ENCODE measurements at places on chromosomes 2 and 18. TPM values are rescaled to one million over a fixed set of nuclear protein-coding genes. Genes with fewer than 3 reads are reported as not detected.

HOXD1 gene
- 0.21 TPM for total RNA-seq

ATF2 gene
- 102 TPM for total RNA-seq

PTPRN gene
- total RNA-seq = 0.21 TPM

PNO1 gene
- 7.6 TPM for total RNA-seq

ASTL gene
- total RNA-seq = not detected

GRCh38 chr2:42102024-42102590 lies 54.3 kb downstream of the PKDCC start:
- DNase-seq = peak; percentile 67
- H3K4me1 ChIP-seq = no peaks in the 10 kb centered on the region
- peak overlapping the region; percentile 25 for H3K4me3 ChIP-seq
- no peaks in the 10 kb centered on the region for H3K36me3 ChIP-seq
- H3K27me3 ChIP-seq = no peaks in the 10 kb centered on the region

- peak; percentile 51 for DNase-seq
- H3K27ac ChIP-seq = no peak overlapping the region
- H3K36me3 ChIP-seq = no peaks in the 10 kb centered on the region
- H3K27me3 ChIP-seq = no peaks in the 10 kb centered on the region
- no peak overlapping the region for H3K4me3 ChIP-seq
Observed at GRCh38 chr2:24382363-24383073, 22.2 kb upstream of the ITSN2 start.

- H3K4me1 ChIP-seq = no peaks in the 10 kb centered on the region
- no peak for DNase-seq
- no peak overlapping the region for H3K4me3 ChIP-seq
- H3K36me3 ChIP-seq = no peaks in the 10 kb centered on the region
- no peak overlapping the region for H3K27ac ChIP-seq
Observed at GRCh38 chr18:42936289-42936688, 179.2 kb downstream of the RIT2 start.

- H3K4me3 ChIP-seq = no peak overlapping the region
- H3K4me1 ChIP-seq = no peaks in the 10 kb centered on the region
- no peak for DNase-seq
- H3K27ac ChIP-seq = peak overlapping the region; percentile 87
- no peaks in the 10 kb centered on the region for H3K27me3 ChIP-seq
- H3K36me3 ChIP-seq = no peaks in the 10 kb centered on the region
Observed at GRCh38 chr2:24077879-24078278, 1.8 kb upstream of the SF3B6 start.

- no peaks in the 10 kb centered on the region for H3K27me3 ChIP-seq
- H3K36me3 ChIP-seq = no peaks in the 10 kb centered on the region
- no peak overlapping the region for H3K4me3 ChIP-seq
- DNase-seq = no peak
Observed at GRCh38 chr2:6793371-6793770, 72.3 kb downstream of the CMPK2 start.

GRCh38 chr2:11458753-11459152 lies 7.2 kb downstream of the E2F6 start:
- no peak overlapping the region for H3K27ac ChIP-seq
- no peaks in the 10 kb centered on the region for H3K36me3 ChIP-seq
- no peak overlapping the region for H3K4me3 ChIP-seq
- no peak for DNase-seq
- no peaks in the 10 kb centered on the region for H3K4me1 ChIP-seq

DNA sequence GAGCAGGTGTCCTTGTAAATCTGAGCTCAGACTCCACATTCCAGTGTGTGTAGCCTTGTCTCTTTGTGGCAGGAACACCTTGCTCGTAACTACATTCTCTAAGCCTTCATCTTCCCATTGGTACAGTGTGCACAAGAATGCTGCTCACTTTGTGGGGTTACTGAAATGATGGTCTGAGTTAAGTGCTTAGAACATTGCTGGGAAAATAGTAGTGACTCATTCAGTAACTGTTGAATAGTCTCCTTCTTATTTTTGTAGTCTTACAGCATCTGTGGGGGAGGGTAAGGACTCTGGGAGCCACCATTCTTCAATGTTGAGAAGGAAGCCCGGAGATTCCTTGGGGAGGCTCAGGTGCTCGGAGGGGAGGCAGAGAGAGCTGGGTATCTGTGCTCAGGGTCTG lies 236.0 kb upstream of the HDAC4 start:
- H3K27me3 ChIP-seq = no peaks in the 10 kb centered on the region
- no peaks in the 10 kb centered on the region for H3K36me3 ChIP-seq
- H3K4me1 ChIP-seq = no peaks in the 10 kb centered on the region

DNA sequence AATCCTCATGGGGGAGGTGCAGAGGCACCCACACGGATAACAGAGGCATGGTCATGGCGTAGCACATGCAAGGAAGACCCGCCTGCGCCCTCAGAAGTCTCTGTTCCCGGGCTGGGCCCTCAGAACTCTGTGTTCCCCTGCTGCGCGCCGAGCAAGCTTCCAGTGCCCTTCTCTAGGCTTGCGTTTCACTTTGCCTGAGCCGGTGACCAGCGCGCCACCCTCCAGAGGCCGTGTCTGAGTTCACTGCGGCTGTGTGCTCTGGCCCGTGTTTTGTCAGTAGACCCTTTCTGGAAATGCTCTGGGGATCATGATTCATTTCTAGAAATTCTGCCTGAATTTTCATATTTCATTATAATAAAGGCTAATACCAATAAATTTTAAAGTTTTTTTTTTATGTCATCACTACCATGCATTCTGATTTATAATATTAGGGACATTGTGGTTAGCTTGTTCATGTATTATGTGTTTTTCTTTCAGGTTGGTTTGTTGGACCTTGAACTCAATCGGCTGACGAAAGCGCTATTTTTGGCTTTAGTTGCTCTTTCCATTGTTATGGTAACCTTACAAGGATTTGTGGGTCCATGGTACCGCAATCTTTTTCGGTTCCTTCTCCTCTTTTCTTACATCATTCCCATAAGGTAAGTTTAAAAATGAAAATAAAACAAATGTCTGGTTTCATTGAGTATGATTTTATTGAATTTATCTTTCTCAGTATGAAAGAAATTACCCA lies 142.7 kb upstream of the NFATC1 start:
- no peaks in the 10 kb centered on the region for H3K27me3 ChIP-seq
- no peaks in the 10 kb centered on the region for H3K4me1 ChIP-seq
- DNase-seq = no peak
- H3K4me3 ChIP-seq = no peak overlapping the region
- H3K36me3 ChIP-seq = no peaks in the 10 kb centered on the region

GRCh38 chr18:49842656-49843055 lies 29.3 kb upstream of the ACAA2 start:
- no peaks in the 10 kb centered on the region for H3K36me3 ChIP-seq
- H3K4me1 ChIP-seq = no peaks in the 10 kb centered on the region
- H3K27ac ChIP-seq = no peak overlapping the region
- no peaks in the 10 kb centered on the region for H3K27me3 ChIP-seq
- H3K4me3 ChIP-seq = no peak overlapping the region
- no peak for DNase-seq

GRCh38 chr2:72204786-72205503 lies 57.3 kb upstream of the CYP26B1 start:
- H3K4me3 ChIP-seq = no peak overlapping the region
- H3K4me1 ChIP-seq = no peaks in the 10 kb centered on the region
- H3K27ac ChIP-seq = no peak overlapping the region
- no peak for DNase-seq

- H3K4me3 ChIP-seq = no peak overlapping the region
- DNase-seq = no peak
- H3K27me3 ChIP-seq = no peaks in the 10 kb centered on the region
Observed at GRCh38 chr18:6757931-6758330, 28.4 kb downstream of the ARHGAP28 start.

GRCh38 chr18:49861659-49862058 lies 48.3 kb upstream of the ACAA2 start:
- no peak overlapping the region for H3K4me3 ChIP-seq
- no peaks in the 10 kb centered on the region for H3K27me3 ChIP-seq
- no peak overlapping the region for H3K27ac ChIP-seq
- H3K4me1 ChIP-seq = no peaks in the 10 kb centered on the region
- no peaks in the 10 kb centered on the region for H3K36me3 ChIP-seq

GRCh38 chr2:122988395-122989221 lies 1036.5 kb upstream of the CNTNAP5 start:
- H3K27me3 ChIP-seq = no peaks in the 10 kb centered on the region
- DNase-seq = no peak
- no peaks in the 10 kb centered on the region for H3K36me3 ChIP-seq
- no peaks in the 10 kb centered on the region for H3K4me1 ChIP-seq
- H3K27ac ChIP-seq = no peak overlapping the region
- no peak overlapping the region for H3K4me3 ChIP-seq

DNA sequence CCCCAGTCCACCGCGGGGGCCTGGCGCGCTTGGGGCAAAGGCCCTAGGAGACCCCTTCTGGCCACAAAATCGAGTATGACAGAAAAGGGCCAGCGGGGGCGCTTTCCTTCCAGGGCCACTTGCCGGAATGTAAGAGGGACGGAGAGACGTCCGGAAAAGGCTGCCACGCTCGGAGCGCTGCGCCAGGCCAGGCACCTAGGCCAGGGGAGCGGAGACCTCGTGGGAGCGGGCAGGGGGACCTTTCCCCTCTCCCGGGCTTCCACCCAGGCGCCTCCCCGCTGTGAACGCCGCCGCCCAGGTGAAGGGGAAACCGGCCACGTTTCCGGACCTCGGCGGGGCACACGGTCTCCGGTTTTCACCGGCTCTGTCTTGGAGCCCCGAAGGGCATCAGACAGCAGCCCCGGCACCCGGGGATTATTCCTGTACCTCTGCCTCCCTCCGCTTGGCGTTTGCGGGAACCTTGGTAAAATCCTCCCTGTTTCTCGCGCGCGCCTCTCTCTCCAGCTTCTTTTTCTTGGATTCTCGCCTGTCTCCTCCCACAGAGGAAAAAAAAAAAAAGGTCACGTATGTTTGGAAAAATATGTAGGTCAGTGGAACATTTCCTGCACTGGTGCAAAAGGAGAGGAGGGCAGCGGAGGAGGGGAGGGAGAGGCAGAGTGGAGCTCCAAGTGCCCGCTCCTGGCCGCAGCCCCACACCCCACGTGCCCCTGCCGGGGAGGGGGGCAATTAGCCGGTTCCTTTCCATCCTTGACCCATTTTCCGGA lies 1.2 kb upstream of the NPAS2 start:
- H3K36me3 ChIP-seq = no peaks in the 10 kb centered on the region
- peak overlapping the region; percentile 97 for H3K27ac ChIP-seq
- H3K27me3 ChIP-seq = no peaks in the 10 kb centered on the region
- DNase-seq = peak; percentile 59
- peak overlapping the region; percentile 31 for H3K4me3 ChIP-seq
